DND-41 (cell line): ENCODE measurements at places on chromosomes 7 and 10.

DNA sequence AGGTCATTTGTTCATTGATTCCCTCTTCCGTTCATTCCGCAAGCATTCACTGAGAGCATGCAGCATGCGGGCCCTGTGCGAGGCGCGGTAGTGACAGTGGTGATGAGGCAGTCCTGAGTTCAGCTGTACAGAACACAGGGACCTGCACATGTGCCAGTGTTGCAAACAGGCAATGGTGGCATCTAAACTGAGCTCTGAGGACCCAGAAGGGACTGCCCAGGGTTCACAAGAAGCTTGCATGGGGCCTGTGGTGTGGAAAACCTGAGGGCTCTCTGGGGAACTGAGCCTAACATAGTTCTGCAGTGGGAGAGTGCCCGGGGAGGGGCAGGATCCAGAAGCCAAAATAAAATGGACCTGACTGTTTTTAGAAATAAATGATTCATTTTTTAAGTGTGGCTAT lies 13.2 kb downstream of the ZNF488 start:
- DNase-seq, result no peak

DNA sequence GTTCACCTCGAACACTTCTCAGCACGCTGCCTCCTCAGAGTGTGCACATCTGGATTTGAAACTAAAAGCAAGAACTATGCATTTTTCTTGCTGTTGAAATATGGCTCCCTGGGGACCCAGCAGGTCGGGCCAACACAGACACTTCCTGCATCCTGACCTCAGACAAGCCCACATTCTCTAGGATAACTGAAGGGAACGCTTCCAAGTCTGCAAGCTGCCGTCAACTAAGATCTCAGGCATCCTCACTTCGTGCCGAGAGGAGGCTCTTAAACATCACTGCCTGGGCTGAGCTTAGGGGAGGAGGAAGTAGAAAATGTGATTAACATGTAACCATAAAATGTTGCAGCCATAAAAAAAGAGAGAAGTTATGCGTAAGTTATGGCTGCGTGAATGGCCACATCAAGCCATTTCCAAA lies 65.5 kb downstream of the PYROXD2 start:
- DNase-seq, result no peak

GRCh38 chr7:151454932-151455530 lies 15.1 kb upstream of the CRYGN start:
- no peak for DNase-seq

GRCh38 chr7:133618970-133619369 lies 366.1 kb downstream of the EXOC4 start:
- DNase-seq, result no peak

DNA sequence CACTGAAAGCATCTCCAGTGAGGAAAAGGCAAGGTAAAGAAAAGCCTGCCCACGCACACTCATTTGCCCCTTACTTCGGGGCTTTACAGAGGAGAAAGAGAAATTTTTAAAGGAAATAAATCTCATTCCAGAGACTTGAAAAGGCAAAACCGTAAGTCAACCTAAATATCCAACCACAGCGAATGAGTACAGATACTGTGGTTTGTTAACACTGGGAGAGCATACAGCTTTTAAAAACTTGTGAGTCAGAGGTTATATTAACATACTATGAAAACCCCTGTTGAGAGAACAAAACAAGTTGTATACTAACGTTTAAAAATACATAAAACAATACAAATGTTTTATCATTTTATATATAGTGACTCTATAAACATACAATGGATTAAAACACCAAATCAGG lies 28.6 kb upstream of the ST7 start:
- no peak for DNase-seq

GRCh38 chr10:61487506-61487905 lies 34.3 kb upstream of the TMEM26 start:
- DNase-seq, result no peak

DNA sequence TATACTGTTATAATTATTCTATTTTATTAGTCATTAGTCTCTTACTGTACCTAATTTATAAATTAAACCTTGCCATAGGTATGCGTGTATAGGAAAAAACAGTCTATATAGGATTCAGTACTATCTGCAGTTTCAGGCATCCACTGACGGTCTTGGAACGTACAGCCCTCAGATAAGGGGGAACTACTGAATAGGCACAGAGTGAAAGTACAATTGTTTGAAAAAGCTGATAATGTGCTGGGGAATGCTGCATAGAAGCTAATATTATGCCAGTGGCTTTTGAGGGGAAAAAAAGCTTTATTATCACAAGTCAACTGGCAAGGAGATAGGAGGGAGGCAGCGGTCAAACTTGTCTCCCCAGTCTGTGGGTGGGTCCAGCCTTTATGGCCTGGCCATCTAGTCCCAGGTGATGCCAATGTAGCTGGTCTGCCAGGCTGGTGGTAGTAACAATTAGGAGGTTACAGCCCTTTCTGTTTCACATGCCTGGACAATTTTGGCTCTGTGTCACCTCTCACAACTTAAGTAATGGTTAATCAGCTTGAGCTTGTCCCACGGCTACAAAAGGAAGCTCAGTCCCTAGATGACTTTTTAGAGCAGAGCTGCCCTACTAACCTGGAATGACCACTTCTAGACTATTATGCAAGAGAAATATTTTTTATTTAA lies 8.3 kb upstream of the FMC1 start:
- no peak for DNase-seq

DNA sequence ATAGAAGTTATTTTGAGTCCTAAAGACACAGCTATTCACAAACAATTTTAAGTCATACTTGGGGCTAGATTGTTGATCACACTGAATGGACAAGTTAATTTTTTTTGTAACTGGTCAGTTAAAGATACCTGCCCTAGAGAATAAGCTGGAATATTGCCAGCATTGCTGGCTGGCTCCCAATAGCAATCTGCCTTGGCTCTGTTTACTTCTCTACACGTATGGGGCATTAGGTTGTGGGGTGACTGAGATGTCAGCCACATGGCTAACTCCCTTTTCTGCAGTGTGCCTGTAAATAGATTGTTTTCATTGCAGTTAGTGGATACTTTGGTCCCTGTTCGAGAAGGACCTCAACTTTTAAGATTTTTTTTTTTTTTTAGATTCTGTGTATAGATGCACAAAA lies 128.2 kb downstream of the SEMA3E start:
- DNase-seq, result no peak

DNA sequence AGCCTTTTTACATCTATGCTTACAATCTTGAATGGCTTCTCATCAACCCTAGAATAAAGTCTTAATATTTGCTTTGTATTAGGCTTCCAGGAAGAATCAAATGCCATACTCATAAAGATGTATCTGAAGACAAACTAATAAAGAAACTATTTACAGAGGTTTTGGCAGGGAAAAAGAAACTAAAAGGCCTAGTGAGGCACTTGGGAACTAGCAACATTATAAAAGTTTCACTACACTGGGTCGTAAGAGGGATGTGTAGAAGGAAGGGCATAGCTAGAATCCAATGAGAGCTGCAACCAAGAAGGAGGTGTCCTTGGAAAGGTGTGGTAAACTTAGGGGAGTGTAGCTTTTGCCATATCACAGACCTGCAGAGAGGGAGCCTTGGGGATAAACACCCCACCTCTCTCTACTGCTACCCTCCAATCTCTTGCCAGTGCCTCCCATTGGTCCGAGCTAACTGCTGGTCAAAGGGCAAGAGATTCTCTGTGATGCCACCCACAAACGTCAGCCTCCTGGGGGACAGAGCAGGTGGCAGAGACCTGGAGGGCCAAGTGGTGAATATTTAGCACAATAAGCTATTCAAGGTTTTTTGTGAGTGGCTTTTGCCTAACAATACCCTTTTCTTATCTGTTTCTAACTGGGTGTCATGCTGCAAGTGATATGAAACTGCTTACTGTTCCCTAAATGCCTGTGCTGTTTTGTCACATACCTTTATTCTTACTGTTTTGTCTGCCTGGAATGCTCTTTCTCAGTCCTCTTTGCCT lies 60.7 kb downstream of the CPED1 start:
- DNase-seq, result no peak

GRCh38 chr7:134520130-134520529 lies 7.2 kb upstream of the AKR1B10 start:
- no peak for DNase-seq

- no peak for DNase-seq
These were observed 77.1 kb downstream of the GSAP start for GRCh38 chr7:77338883-77339629.

GRCh38 chr7:108028111-108028510 lies 25.1 kb upstream of the LAMB1 start:
- no peak for DNase-seq

- DNase-seq, result no peak
These were observed 216.5 kb upstream of the MKLN1 start for GRCh38 chr7:131111081-131111576.

- no peak for DNase-seq
These were observed 136.0 kb upstream of the WDR11 start for GRCh38 chr10:120715171-120715570.

GRCh38 chr7:36635091-36635490 lies 89.2 kb downstream of the AOAH start:
- no peak for DNase-seq

GRCh38 chr7:93559639-93560491 lies 14.7 kb downstream of the CALCR start:
- DNase-seq, result no peak

DNA sequence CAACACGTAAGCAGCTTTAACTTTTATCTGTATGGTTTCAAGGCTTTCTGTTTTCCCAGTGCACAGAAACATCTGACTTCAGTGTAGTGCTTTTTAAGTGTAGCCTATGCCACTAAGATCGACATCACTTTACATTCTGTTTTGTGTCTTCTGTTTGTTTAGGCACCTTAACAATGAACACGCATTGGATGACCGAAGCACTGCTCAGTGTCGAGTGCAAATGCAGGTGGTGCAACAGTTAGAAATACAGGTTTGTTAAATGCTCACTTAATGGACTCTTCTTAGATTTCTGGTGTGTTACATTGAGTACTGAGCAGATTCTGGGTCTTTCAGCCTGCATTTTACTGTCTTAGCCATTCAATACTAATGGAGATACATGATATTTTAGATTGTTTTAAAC lies 237.4 kb downstream of the FOXP2 start:
- DNase-seq, result no peak

- DNase-seq, result peak; percentile 51
These were observed 107.0 kb upstream of the INSIG1 start for GRCh38 chr7:155190688-155191087.

DNA sequence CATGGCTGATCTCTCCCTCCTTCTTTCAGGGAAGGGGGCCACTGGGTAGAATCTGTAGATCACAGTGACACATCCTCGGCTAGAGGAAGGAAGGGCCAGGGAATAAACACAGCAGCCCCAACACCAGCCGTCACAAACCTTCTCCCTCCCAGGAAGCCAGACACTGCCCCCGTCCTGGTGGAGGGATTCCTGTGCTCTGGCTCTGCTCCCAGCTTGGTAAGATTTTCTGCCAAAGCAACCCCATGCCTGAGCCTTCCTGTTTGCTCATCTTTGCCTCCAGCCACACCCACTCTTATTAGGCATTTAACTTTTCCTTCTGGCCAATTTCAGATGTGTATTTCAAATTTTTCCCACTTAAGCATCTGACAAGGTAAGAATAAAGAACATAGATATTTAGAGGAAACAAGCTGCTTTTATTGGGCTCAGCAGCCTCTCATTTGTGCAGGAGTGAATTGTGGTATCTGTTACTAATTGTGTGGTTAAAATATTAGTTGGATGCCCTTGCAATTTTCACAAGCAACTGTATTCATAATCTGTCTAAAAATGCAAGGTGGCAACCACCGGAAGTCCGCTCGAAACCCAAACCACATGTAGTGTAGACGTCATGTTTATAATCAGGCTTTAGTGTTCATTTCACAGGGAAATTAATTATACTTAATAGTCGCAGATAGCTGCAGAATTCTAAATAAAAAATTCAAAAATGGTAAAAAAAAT lies 13.2 kb upstream of the NPS start:
- no peak for DNase-seq

- no peak for DNase-seq
These were observed 642 bp upstream of the PRKG1 start for GRCh38 chr10:51073453-51074237.
